Hematopoietic multipotent progenitor cell treated with erythropoietin and hydrocortisone succinate and interleukin-3 and kit ligand, for 6 days (in vitro differentiated cells): ENCODE measurements at places on chromosomes 7 and 10.

GRCh38 chr7:94173436-94173835 is 169.3 kb upstream of the BET1 start:
- no peak for DNase-seq

DNA sequence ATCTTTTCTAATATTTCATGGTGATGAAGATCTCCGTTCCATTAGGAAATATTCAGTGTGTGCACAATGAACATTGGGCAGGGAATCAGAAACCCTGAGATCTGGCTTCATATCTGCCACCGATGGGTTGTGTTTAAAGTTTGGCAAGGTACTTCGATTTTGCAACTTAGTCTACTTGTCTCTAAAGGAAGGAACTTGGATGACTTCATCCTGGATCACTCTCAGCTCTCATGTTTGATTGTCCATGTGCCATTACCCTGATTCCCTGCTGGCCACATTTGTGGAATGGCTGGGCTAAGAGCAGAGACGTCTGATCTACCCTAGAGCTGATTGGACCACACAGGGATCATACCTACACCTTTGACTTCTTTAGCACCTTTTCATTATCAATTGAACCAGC is 177.0 kb upstream of the KMT2E start:
- no peak for DNase-seq

- no peak for DNase-seq
These were observed 28.2 kb downstream of the ARHGAP21 start for GRCh38 chr10:24695452-24695851.

DNA sequence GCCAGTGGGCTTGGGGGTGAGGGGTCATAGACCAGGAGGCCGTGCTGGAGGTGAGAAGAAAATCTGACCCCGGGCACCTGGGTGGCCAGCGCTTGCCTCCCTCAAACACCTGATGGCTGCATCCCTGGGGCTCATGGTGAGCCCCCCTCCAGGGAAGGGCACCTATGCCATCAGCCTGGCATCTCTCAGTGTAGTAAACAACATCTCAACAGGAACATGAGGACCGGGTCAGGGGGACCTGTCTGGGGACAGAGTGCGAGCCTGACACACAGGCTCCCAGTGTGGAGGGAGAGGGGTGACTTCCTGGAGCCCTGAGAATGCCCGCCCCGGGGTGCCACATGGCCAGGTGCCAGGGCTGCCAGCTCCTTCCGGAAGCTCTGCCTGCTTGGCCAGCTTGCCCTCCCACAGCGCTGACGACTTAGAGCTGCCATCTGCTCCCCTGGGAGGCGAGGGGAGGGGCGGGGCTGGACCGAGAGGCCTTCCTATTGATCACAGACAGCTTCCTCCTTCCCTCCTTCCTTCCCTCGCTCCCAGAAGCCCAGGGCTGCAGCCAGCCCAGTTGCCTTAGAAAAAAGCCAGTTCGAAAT is 12.3 kb downstream of the STX1A start:
- DNase-seq: peak; percentile 36

- DNase-seq: no peak
These were observed 253.2 kb upstream of the C7orf33 start for GRCh38 chr7:148337246-148337965.

- no peak for DNase-seq
These were observed 93.5 kb downstream of the AKAP9 start for GRCh38 chr7:92034116-92034515.

GRCh38 chr10:85510682-85511081 is 855.9 kb downstream of the GRID1 start:
- DNase-seq: no peak

DNA sequence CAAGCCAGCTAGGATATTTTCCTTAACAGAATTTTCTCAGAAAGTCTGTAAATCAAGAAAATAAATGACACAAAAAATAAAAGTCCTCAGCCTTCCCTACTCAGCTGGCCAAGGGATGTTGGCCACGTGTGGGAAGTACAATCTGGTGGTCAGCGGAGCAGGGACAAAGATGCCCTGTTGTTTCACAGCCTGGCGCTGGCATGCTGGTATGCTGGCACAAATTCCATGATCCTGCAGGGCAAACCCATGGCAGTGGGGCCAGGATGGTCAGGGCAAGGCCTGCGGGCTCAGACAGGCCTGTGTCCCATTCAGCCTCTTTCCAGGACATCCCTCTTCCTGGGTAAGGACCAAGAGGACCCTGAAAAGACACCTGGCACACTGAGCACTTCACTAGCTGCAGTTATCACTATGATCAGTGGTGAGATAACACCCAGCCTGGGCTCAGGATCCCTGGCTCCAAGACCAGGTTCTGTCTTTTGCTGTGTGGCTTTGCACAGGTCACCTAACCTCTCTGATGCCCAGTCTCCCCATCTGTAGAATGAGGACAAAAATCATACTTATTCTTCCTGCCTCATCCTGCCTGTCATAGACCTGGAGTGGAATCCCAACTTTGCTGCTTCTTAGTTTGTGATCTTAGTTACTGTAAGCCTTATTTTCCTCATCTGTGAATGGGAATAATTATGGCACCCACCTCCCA is 10.8 kb upstream of the HSPA12A start:
- DNase-seq: no peak

- DNase-seq: peak; percentile 36
These were observed 126.1 kb downstream of the ELAPOR2 start for GRCh38 chr7:86933295-86933845.

DNA sequence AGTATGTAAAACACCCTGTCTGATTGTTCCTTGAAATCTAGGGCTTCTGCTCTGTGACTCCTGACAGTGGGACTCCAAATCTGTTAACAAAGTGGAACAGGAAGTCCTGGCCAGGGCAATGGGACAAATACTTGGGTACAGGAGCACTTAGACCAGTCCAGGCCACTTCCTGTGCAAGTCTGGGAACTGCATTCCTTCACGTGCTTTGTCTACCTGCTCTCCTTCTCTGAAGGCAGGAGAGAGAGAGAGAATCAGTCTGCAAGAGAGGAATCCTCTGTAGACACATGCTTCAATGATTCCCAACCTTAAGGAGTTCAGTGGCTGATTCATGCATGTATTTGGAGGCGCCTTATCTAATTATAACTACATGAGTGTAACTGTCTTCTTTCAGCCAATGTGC is 530.2 kb downstream of the GATA3 start:
- no peak for DNase-seq

- no peak for DNase-seq
These were observed 47.7 kb downstream of the RBM17 start for GRCh38 chr10:6136215-6137201.

- DNase-seq: no peak
These were observed 161.3 kb downstream of the KLF6 start for GRCh38 chr10:3623746-3624145.

DNA sequence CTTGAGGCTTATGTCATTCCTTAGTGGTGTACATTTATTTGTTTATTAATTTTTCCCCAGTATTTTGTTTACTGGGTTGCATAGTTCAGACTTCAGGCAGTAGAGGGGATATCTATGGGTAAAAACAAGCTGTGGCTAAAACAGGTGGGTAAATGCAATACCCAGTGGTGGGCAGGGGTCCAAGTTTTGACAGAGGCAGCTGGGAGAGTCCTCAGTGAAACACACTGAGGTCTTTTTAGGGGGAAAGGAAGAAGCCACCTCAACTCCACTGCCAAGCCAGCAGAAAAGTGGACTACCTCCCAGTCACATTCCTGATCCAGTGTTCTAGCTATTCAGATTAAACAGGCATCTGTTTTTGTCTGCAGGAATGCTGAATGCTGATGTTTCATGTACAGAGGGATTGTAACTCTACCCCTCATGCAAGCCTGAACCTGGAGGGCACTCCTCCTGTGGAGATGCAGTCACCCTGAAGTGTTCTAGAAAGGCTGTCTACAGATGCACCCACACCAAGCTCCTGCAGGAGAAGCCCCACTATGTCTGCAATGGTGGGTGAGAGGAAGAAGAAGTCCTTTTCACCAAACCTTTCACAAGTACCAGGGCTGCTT is 757.8 kb downstream of the INHBA start:
- DNase-seq: no peak

GRCh38 chr7:130154501-130155317 is 50.5 kb downstream of the TMEM209 start:
- no peak for DNase-seq

- peak; percentile 95 for DNase-seq
These were observed 213.1 kb downstream of the ELFN1 start for GRCh38 chr7:1883031-1883761.

DNA sequence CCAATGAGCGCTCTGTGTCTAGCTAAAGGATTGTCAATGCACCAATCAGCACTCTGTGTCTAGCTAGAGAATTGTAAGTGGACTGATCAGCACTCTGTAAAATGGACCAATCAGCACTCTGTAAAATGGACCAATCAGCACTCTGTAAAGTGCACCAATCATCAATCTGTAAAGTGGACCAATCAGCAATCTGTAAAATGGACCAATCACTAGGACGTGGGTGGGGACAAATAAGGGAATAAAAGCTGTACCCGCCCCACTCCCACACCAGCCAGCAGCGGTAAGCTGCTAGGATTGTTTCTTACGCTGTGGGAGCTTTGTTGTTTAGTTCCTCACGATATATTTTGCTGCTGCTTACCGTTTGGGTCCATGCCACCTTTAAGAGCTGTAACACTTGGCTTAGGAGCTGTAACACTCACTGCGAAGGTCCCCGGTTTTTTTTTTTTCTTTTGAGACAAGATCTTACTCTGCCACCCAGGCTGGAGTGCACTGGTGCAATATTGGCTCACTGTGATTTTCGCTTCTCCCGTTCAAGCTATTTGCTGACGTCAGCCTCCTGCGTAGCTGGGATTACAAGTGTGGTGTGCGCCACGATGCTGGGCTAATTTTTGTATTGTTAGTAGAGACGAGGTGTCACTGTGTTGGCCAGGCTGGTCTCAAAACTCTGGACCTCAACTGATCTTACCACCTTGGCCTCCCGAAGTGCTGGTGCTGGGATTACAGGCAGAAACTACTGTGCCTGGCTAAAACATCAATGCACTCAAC is 184.8 kb downstream of the PTPN20 start:
- no peak for DNase-seq

GRCh38 chr10:103397191-103397825 is 882 bp downstream of the PDCD11 start:
- no peak for DNase-seq

GRCh38 chr10:79038841-79039201 is 29.9 kb upstream of the ZMIZ1 start:
- DNase-seq: no peak
